ENCODE measurements at places on chromosomes 2 and 18.

DNA sequence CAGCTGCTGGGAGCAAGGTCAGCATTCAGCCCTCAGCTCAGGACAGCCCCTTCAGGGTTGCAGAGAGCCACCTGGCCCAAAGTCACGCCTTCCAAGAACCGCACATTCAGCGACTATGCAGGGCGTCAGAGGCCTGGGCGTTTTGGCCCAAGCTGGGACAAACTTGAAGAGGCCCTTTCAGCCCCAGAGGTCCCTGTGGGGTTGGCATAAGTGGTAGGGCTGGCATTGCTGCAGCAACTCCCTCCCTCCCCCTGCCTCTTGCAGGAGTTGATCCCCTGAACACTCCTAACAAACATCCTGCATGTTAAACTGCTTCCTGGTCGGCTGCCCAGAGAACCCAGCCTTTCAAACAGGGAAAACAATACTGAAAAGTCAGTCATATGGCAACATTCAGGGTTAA is 192.9 kb upstream of the SMAD2 start:
- DNase-seq, result no peak

DNA sequence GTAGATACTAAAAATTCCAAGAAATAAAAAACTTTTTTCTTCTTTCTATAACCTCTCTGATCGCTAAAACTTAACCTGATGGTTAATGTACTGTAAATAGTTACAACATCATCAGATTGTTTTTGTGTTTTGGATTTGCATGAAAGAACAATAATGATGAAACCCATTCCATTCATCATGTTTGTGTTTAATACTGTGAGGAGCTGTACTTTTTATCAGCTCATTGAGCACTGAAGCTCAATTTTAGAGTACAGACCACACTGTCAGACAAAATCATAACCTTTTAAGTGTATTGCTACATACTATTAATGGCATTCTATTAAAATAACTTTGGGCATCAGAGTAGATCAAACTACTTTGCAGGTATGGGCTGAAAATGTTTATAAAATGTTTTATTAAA is 14.8 kb upstream of the BBS5 start:
- DNase-seq, result no peak

DNA sequence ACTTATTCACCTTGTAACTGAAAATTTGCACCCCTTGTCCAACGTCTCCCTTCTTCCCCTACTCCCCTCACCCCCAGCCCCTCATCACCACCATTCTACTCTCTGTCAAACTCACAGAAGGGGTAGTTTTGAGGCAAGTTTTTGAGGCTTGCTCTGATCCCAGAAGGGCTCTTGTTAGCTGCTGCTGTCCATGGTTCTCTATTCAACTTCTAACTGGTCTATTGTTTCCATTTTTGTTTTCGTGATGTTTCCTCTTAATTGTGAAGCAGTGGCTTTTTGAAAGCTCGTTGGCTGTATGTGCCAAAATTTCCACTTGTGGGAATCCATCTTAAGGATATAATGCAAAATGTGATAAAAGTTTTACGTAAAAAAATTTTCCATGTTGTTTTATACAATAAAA is 92.5 kb upstream of the CRACDL start:
- DNase-seq, result no peak

- DNase-seq, result no peak
Observed at GRCh38 chr2:135485441-135485840, 45.6 kb downstream of the ZRANB3 start.

- no peak for DNase-seq
Observed at GRCh38 chr2:9384521-9384920, 38.8 kb downstream of the ITGB1BP1 start.

DNA sequence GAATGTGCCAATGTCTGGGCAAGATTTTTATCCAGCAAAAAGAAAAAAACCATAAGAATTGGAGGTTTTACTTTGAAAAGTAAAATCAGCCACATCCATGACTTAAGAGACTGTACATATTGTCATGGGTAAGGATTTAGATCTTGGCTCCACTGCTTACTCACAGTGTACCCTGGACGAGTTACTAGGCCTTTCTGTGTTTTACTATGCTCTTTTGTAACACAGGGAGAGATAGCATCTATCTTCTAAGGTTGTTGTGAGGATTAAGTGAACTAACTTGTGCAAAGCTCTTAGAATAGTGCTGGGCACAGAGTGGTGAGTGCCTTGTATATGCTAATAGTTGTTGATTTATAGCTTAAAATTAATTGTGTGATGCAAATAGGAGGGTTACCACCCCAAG is 255.9 kb downstream of the NEDD4L start:
- no peak for DNase-seq

GRCh38 chr2:197599285-197599965 is 76.0 kb downstream of the RFTN2 start:
- DNase-seq, result no peak

DNA sequence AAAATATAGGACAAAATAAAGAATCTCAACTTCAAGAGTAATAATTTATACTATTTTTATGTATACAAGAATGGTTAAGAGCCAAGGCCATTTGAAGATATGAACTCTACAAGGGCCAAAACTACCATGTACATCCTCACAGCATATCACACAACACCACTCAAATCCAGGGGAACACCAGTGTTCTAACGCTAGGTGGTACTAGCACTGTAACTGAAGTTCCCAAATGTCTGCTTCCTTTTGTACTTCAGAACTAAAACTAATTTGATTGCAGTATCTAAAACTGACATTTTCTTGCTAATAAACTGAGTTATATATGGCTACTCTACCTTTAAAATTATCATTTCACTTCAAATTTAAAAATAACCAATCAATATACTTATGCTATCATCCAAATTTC is 47.0 kb downstream of the REV1 start:
- DNase-seq, result no peak

- no peak for DNase-seq
Observed at GRCh38 chr2:190837420-190837819, 43.2 kb upstream of the GLS start.

DNA sequence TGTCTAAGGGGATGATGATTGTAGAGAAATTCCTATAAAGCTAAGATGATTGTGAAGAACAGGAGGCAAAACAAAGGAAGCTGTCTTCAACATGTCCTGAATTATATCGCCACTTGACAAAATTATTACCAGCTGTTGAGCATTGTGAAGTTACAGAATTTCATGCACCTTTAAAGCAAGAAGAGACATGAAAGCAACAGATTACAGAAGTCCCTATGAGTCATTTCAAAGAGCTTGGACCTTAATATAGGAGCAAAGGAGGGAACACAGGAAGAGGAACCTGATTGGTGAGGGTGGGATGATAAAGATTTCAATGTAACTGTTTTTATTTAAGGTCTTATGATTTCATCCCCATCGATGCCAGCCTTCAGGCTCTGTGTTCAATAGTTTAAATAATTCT is 526.9 kb upstream of the HNMT start:
- DNase-seq, result no peak

- no peak for DNase-seq
Observed at GRCh38 chr2:196601430-196602306, 37.8 kb upstream of the CCDC150 start.

Data from NCI-H1105 (cell line).